Inflammatory macrophage treated with lipopolysaccharide for 1 hour (primary cell): ENCODE measurements at places on chromosomes 13 and 19.

GRCh38 chr19:2500841-2501261, 24.9 kb downstream of the GADD45B start:
- no peak for DNase-seq

DNA sequence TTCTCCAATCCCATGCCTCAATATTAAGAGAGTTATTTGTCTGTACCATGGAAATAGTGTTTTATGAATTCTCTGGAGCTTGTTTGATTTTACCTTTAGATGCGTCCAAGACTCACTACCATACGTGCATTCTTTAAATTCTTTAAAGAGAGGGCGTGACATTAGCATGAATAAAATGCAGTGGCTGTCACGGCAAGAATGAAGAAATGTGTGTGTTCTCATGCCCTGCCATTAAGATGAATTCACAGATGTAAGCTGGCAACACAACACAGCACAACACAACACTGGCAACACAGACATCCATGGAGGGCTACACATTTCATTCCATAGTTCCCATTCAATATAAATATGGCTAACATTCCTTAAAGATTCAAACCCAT, 213.4 kb downstream of the ENOX1 start:
- DNase-seq = no peak

- no peak for DNase-seq
Measured at GRCh38 chr13:106498571-106498970, 36.9 kb downstream of the EFNB2 start.

GRCh38 chr13:21079221-21079620, 17.8 kb upstream of the LATS2 start:
- no peak for DNase-seq

DNA sequence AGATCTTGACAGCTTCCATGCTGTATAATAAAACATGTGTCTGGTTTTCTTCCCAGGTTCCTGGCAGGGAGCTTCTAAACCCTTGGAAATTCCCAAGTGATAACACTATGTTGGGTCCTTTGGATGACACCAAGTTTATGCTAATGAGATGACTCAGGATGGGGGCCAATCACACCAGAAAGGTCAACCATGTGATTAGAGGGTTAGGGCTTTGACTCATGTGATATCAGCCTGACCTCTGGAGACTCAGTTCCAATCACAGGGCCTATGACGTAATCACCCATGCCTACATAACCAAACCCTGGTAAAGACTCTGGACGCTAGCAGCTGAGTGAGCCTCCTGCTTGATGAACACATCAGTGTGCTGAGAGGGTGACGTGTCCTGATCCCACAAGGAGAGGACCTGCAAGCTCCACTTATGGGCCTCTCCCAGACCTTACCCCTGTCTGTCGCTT, 203.6 kb downstream of the DCLK1 start:
- DNase-seq = peak; percentile 7

DNA sequence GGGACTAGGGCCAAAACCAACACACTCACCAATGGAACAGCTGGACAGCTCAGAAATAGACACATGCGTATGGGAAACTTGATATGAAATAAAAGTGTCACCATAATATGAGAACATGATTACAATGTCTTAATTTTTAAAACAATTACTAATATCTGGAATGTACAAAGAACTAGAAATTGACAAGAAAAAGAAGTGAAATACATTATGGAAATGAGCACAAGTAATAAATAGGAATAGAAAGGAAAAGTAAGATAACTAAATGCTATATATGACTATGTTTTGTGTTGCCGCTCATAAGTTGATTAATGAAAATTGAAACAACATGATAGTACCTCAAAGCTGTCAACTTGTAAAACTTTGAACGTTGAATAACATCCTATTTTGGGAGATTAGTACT, 801.1 kb downstream of the SLITRK5 start:
- no peak for DNase-seq

- DNase-seq = no peak
Measured at GRCh38 chr19:39154629-39155100, 29.1 kb downstream of the PAK4 start.

DNA sequence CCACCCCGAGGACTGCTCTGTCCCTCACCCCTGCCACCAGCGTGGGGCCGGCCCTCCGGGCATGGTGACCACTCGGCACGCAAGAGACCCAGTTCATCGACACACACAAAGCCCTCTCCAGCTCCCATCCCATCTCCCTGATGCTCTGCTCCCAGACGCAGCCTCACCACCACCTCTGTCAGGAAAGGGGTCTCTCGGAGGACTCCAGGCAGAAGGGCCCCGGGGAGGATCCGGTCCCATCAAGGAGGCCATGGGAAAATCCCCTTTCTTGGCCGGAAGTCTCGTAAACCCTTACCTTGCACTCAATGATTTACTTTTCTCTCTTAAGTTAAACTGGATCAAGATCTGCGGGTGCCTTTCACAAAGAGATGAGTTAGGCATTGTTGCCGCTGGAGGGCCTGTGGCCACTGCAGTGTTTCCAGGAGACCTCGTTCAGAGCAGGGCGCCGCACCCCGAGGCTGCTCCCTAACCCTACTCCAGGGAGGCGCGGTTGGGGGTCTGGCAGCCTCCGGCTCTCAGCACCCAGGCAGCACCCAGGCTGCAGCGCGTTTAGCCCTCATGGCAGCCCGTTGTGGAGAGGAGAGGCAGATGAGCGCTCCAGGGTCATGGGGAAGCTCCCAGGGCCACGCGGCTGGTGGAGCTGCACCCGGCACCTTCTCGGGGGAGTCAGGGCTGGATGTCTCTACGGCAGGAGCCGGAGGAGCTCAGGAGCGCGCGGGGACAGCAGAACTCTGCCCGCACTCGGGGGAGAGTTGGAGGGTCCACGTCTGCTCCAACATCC, 31.0 kb downstream of the C2CD4C start:
- no peak for DNase-seq

DNA sequence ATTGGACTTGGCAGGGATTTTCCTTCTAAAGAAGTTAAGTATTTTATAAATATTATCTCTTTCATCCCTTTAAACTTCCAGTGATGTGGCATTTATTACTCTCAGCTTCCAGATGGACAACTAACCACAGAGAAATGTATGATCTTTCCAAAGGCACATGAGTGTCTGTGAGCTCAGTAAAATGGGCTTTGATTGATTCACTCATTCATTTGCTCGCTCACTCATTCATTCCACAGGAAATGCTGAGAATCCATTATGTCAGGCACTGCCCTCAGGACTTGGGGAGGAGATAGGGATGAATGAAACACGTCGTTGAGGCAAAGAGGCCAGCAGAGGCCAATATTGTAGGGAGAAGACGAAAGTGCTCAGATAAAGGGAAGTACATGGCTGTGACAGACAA, 359.3 kb downstream of the EFNB2 start:
- DNase-seq = no peak

DNA sequence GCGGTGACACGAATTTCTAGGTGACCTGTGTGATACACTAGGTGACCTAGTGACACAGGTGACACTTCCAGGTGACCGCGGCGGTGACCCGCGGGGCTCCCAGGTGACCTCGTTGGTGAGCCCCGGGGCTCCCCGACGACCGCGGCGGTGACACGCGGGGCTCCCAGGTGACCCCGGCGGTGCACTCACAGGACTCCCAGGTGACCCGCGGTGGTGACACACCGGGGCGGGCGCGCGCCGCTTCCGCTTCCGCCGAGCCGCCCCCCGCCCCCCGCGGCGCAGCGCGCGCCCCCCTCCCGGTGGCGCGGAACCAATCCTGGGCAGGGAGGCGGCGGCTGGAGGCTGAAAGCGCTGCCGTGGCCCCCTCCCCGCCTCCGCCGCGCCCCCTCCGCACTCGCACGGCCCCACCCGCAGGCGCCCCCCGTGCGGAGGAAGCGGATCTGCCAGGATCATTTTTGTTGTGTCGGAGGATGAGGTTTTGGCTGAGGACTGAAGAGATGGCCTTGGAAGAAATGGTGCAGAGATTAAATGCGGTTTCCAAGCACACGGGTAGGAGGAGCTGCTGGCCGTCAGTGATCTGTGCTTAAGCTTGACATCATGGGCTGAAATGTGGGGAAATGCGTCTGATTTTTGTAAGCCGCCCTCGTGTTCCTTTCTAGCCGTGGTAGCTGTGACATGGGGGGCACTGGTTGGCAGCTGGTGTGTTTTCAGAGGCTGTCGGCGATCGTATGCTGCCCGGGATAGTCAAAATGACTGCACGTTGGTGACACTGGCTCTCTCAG, at the start of gene MCF2L:
Gene MCF2L (plus strand): TSS at position 305 of the 782 bp plus-strand sequence. CDS start 166 bp downstream, at position 471.
- DNase-seq = peak; percentile 7

DNA sequence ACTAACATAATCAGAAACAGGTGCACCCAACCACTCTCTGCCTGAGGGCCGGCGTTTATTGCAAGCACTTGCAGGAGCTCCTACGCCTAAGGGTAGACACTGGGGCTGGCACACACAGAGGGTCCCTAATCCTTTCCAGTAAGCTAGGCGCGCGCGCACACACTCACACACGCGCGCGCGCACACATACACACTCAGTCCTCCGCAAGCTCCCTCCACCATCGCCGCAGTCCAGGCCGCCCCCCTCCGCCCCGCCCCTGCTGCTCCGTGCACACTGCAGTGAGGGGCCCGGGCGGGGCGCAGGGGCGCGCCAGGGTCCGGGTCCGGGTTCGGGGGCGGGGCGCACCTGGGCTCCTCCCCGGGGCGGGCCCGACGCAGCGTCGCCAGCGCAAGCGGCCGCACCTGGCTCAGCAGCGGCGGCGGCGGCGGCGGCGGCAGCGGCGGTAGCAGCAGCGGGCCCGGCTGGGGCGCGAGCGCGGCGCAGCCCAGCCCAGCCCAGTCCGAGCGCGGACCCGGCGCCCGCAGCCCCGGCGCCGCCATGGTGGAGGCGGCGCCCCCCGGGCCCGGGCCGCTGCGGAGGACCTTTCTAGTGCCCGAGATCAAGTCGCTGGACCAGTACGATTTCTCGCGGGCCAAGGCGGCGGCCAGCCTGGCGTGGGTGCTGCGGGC, at the start of gene CAMSAP3:
Gene CAMSAP3 (plus strand): TSS at position 398 of the 668 bp plus-strand sequence. CDS start 140 bp downstream, at position 538.
- DNase-seq = no peak

DNA sequence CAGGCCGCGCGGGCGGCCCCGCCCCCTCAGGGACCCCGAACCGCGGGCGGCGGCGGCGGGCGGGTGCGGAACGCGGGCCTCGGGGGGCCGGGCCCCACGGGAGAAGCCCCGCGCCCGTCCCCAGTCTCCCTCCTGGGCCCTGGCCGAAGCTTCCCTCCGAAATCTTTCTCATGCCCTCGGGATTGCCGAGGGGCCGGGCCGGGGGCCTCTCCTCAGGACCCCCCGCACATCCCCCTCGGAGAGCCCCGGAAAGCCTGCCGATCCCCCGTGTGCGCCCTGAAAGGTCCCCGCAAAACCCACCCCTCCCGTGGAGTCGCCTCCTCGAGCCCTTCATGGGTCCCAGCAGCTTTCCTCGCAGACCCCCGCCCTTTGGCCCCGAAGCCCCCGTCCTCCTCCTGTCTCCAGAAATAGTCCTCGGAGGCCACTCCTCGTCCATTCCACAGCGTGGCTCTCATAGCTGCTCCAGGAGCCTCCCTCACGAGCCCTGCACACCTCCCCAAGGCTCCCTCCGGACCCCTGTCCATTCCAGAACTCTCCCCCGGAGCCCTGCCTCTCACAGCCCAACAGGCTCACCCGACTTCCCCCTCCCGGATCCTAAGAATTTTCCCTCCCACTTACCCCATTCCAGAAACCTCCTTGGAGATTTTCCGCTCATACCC, 555 bp downstream of the SAMD4B start:
- DNase-seq = no peak

DNA sequence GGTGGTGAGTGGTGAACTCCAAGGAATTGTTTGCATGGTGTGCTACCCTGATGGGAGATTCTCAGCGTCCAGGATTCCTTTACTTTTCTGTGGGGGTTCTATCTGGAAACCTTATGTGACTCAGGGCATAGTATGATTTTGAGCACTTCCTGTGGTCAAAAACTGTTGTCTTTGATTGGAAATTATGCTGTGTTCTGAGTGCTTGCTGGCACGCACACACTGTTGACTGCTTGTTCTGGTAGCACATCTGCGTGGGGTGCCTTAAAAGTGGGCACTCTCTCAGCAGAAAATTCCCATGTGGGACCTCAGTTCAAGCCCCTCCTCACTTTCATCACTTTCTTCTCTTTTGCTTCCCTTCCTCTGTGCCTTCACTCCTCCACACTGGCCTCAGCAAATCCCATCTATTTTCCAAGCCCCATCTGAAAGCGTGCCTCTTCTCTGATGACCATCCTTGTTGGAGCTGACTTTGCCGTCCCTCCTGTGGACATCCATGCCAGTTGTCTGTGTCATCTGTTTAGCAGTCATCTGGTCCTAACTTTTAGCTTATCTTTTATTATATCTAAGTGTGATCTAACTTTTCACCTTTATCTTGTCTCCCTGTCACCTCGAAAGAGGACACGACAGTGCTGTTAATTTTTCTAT, 56.4 kb upstream of the NPAS1 start:
- DNase-seq = no peak

GRCh38 chr13:64311112-64311511, 2895.5 kb upstream of the PCDH20 start:
- DNase-seq = no peak

- DNase-seq = no peak
Measured at GRCh38 chr13:56356690-56357089, 784.0 kb upstream of the PRR20A start.

DNA sequence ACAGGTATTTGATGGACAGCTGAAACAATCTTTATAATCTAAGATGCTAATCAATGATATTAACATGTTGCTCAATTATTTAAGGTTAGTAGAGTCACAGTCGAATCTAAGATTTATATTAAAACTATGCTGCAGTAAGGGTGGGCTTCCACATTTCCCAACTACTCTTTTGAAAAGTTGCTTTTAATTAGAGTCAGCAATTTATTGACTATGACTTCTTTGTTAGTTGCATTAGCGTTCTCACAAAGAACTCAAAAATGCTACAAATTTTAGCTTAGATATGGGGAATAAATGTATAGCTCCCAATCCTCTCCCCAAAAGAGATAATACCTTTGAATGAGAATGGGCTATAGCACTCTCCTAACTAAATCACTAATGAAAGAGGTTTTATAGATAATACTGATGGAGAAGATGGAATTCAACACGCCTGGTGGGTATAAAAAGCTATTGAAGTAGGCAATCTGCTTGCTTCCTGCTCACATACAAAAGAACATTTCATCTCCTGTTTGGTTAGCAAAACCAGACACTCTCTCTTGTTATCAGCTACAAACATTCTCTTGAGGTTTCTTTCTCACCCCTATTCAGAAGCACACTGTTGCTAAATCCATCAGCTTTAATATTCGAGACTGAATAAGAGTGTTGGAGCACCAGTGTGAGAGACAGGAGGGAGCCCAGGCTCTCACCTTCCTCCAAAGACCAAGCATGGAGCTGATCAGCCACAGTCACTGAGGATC, 2.4 kb upstream of the FLT1 start:
- no peak for DNase-seq

DNA sequence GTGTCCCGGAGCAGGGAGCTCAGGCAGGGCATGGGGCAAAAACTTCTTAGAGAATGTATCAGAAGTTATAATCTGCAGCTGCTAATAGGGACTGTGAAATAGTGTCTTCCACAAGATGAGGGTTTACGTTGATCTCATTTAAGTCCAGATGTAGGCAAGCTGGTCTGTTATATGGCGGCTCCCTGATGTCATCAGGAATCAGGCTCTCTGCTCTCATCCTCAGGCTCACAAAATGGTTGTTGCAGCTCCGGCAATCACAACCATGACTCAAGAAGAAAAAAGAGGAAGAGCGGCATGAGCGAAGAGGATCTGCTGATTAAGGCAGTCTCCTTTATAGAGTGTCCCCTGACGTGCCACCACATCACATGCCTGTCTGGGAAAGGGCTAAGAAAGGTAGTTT, 191.3 kb downstream of the KLF5 start:
- no peak for DNase-seq
